ENCODE measurements at places on chromosomes 2 and 18. TPM values are rescaled to one million over a fixed set of nuclear protein-coding genes. Genes with fewer than 3 reads are reported as not detected.

ARHGEF4 gene
- 3.2 TPM for total RNA-seq

TCF7L1 gene
- 31.8 TPM for total RNA-seq

SPATA3 gene
- not detected for total RNA-seq

CD8A gene
- total RNA-seq: not detected

ASB18 gene
- total RNA-seq: not detected

- no peak overlapping the region for H3K4me3 ChIP-seq
- no peaks in the 10 kb centered on the region for H3K27me3 ChIP-seq
- H3K36me3 ChIP-seq: no peaks in the 10 kb centered on the region
- DNase-seq: no peak
- H3K27ac ChIP-seq: no peak overlapping the region
Observed at GRCh38 chr2:15959331-15960153, 19.2 kb downstream of the MYCN start.

- H3K36me3 ChIP-seq: no peaks in the 10 kb centered on the region
- no peaks in the 10 kb centered on the region for H3K27me3 ChIP-seq
- no peak for DNase-seq
Observed at GRCh38 chr2:15092691-15093090, 460.2 kb downstream of the LRATD1 start.

DNA sequence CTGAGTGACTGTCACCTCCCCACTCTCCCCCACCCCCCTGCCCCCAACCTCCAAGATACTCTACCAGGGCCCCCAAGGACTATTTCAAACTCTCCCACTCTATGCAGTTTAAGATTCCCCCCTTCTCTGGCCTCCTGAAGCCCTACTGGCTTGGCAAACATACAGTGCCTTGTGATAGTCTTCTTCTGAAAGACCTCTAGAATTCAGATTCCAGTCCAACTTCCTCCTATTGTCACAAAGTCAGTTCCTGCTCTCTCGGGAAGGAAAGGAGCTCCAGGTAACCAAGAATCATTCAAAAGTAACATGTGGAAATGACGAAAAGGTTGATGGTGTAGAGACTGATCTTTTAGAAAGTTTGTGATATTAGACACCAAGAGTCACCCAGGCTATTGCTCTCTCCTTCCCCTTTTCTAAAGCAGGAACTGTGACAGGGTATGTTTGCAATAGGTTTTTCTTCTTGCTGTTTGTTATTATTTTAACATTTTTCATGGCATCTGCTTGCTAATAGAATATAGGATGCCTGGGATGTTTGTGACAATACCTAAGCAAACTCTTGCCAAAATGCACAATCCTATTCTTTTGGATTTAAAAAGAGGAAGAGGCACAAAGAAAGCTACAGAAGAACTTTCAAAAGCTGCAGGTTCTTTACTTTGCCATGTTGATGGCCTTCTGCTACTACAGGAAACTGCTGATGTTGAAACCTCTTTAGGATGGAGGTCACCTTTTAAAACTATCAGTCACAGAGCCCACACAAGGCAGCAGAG is 93.5 kb upstream of the MGAT4A start:
- no peak overlapping the region for H3K4me3 ChIP-seq
- peaks cover 54% of the 10 kb centered on the region for H3K27me3 ChIP-seq
- no peak overlapping the region for H3K27ac ChIP-seq
- no peaks in the 10 kb centered on the region for H3K36me3 ChIP-seq
- no peak for DNase-seq

GRCh38 chr2:6545336-6545735 is 320.4 kb downstream of the CMPK2 start:
- no peaks in the 10 kb centered on the region for H3K4me1 ChIP-seq
- no peak overlapping the region for H3K4me3 ChIP-seq
- no peaks in the 10 kb centered on the region for H3K27me3 ChIP-seq
- no peaks in the 10 kb centered on the region for H3K36me3 ChIP-seq
- H3K27ac ChIP-seq: no peak overlapping the region

DNA sequence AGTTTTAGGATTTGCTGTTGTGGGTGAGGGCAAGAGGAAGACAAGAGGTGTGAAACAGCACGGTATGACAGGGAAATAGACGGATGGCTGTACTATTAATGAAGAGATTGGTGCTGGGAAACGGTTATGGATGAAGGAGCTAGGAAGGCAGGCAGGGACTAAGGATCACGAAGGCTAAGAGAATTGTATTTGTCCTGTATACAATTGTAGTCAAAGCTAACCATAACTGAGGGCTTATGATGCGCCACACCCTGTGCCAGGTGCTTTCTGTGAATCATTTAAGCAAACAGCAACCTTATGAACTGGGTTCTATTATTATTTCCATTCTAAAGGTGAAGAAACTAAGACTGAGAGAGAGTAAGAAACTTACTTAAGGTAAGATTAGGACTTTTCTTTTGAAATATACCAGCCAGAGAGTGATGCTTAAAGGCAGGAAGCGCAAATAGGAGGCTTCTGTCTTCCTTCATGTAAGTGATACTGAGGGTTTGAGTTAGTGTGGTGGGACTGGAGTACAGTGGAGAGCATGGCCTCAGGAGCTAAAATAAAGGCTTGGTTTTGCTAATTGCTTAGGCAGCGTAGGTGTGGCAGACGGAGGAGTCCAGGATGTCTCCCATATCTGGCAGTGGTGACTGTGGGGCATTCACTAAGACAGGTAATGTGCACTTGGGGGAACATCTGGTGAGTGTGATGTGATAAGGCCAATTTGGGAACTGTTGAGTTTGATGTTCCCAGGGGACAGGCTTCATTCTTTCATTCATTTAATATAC is 85.8 kb downstream of the PLEKHM3 start:
- no peaks in the 10 kb centered on the region for H3K27me3 ChIP-seq
- H3K4me1 ChIP-seq: no peaks in the 10 kb centered on the region
- peaks cover 4% of the 10 kb centered on the region for H3K36me3 ChIP-seq
- H3K27ac ChIP-seq: no peak overlapping the region
- H3K4me3 ChIP-seq: no peak overlapping the region

- H3K36me3 ChIP-seq: no peaks in the 10 kb centered on the region
- no peaks in the 10 kb centered on the region for H3K27me3 ChIP-seq
- no peak overlapping the region for H3K27ac ChIP-seq
- no peak overlapping the region for H3K4me3 ChIP-seq
- DNase-seq: no peak
- peaks cover 26% of the 10 kb centered on the region for H3K4me1 ChIP-seq
Observed at GRCh38 chr2:234772733-234773060, 179.1 kb upstream of the SH3BP4 start.

- H3K4me1 ChIP-seq: no peaks in the 10 kb centered on the region
- H3K27ac ChIP-seq: no peak overlapping the region
- H3K36me3 ChIP-seq: no peaks in the 10 kb centered on the region
Observed at GRCh38 chr18:54872681-54873080, 44.4 kb downstream of the RAB27B start.

DNA sequence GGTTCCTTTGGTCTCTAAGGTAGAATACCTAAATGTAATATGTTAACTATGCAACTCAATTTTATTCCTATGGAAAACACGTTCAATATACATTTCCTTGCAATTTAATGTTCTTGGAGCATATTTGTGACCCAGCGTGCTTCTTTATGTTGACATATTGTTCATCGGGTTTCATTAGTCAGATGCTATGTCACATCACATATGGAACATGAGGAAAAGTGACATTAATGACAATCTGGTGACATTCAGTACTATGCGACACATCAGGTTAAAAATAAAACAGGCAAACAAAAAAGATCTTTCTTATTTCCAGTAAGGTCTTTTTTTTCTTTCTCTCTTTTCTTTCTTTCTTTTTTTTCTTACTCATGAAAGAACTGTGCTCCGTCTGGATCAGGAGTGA is 135.6 kb upstream of the SMIM21 start:
- no peaks in the 10 kb centered on the region for H3K36me3 ChIP-seq
- H3K27me3 ChIP-seq: no peaks in the 10 kb centered on the region
- no peak overlapping the region for H3K27ac ChIP-seq
- H3K4me1 ChIP-seq: no peaks in the 10 kb centered on the region
- DNase-seq: no peak

GRCh38 chr18:44730803-44731529 is 50.3 kb downstream of the SETBP1 start:
- no peaks in the 10 kb centered on the region for H3K27me3 ChIP-seq
- peaks cover 17% of the 10 kb centered on the region for H3K36me3 ChIP-seq
- H3K27ac ChIP-seq: no peak overlapping the region
- H3K4me3 ChIP-seq: no peak overlapping the region
- H3K4me1 ChIP-seq: peaks cover 58% of the 10 kb centered on the region
- no peak for DNase-seq

DNA sequence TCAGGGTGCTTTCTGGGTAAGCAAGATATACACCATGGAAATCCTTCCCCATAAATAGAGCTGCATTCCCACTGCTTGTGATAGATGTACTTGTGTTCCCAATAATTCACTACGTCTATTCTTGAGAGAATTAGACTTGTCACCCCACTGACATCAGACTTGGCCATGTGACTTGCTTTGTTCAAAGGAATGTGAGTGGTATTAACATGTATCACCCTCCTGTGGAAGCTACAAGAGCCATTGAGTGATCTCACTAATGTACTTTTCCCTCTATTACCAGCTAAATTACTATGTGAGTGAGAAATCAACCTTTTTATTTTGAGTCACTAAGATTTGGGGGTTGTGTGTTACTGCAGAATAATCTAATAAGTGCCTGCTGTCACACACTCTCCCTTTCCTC is 176.0 kb downstream of the CCDC178 start:
- no peak overlapping the region for H3K4me3 ChIP-seq
- H3K27me3 ChIP-seq: peaks cover 10% of the 10 kb centered on the region
- H3K27ac ChIP-seq: no peak overlapping the region
- no peak for DNase-seq
- H3K4me1 ChIP-seq: no peaks in the 10 kb centered on the region

DNA sequence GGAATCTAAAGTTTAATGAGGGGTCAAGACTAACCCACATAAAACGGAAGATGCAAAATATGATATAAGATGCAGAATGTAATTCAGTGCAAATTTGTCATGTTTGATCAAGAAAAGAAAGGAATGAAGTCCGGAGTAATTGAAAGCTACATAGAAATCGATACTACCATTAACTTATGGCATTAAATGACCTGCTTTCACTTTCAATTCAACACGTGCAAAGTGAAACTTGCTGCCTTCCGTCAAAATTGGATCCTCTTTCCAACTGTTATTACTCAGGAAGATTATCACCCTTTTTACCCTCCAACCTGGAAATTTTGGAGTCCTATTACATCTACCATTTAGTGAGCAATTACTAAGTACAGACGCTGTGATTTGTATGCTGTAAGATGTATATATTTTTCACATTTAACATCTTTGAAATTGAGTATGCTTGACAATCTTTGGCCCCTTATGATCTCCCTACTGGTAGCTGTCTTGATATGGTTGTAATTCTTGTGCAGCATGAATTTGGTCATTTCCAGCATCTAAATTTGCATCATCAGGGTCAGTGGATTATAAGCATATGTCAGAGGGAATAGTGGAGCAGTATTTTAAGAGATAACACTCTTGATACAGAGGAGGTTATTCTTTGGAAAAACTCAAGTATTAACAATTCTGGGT is 18.6 kb downstream of the UNC80 start:
- no peaks in the 10 kb centered on the region for H3K4me1 ChIP-seq
- no peak for DNase-seq
- no peak overlapping the region for H3K4me3 ChIP-seq
- H3K36me3 ChIP-seq: no peaks in the 10 kb centered on the region
- no peak overlapping the region for H3K27ac ChIP-seq

- H3K27me3 ChIP-seq: peaks cover 34% of the 10 kb centered on the region
- no peaks in the 10 kb centered on the region for H3K4me1 ChIP-seq
- H3K27ac ChIP-seq: no peak overlapping the region
- H3K4me3 ChIP-seq: no peak overlapping the region
- no peaks in the 10 kb centered on the region for H3K36me3 ChIP-seq
Observed at GRCh38 chr2:161881465-161881864, 192.6 kb downstream of the DPP4 start.

- no peaks in the 10 kb centered on the region for H3K27me3 ChIP-seq
- no peak overlapping the region for H3K4me3 ChIP-seq
- H3K36me3 ChIP-seq: no peaks in the 10 kb centered on the region
- no peaks in the 10 kb centered on the region for H3K4me1 ChIP-seq
- no peak overlapping the region for H3K27ac ChIP-seq
- no peak for DNase-seq
Observed at GRCh38 chr2:212903413-212903812, 248.0 kb downstream of the IKZF2 start.

GRCh38 chr2:137383391-137383790 is 580.9 kb upstream of the HNMT start:
- H3K27me3 ChIP-seq: peaks cover under 1% of the 10 kb centered on the region
- H3K4me3 ChIP-seq: no peak overlapping the region
- no peaks in the 10 kb centered on the region for H3K4me1 ChIP-seq
- H3K36me3 ChIP-seq: no peaks in the 10 kb centered on the region
- DNase-seq: no peak
- no peak overlapping the region for H3K27ac ChIP-seq

GRCh38 chr2:43508209-43508608 is 87.6 kb downstream of the THADA start:
- H3K36me3 ChIP-seq: peaks cover 33% of the 10 kb centered on the region
- H3K27me3 ChIP-seq: no peaks in the 10 kb centered on the region
- H3K4me1 ChIP-seq: peaks cover 3% of the 10 kb centered on the region
- no peak overlapping the region for H3K27ac ChIP-seq

DNA sequence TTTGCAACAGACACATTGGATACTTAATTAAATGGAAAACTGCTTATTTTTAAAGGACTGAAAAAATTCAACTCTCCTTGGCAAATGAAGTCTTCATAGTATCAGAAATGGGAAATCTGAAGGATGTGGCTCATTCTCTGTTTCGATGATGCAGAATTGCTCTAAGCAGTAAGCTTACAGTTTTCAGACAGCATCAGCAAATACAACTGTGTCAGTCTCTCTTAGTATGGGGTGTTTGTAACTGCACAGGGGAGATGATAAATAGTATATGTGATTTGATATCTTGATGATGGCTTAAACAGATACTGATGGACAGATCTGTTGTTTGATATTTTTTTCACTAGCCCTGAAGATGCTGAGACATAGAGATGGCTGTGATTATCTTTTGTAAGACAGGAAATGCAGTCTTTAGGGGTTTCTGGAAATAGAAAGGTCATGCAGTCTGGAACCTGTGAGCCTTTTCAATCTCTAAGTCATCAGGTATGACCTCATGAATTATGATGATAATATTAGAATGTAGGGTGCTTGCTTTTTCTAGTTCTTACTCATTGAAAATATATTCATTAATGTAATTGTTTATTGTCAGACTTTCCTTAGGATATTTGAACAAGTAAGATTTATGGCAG is 84.2 kb downstream of the SLC4A10 start:
- H3K4me3 ChIP-seq: no peak overlapping the region
- no peaks in the 10 kb centered on the region for H3K4me1 ChIP-seq
- DNase-seq: no peak
- no peaks in the 10 kb centered on the region for H3K36me3 ChIP-seq
- no peaks in the 10 kb centered on the region for H3K27me3 ChIP-seq
- no peak overlapping the region for H3K27ac ChIP-seq

GRCh38 chr2:140862181-140862580 is 1268.6 kb downstream of the LRP1B start:
- DNase-seq: no peak
- H3K4me3 ChIP-seq: no peak overlapping the region
- no peaks in the 10 kb centered on the region for H3K27me3 ChIP-seq
- H3K27ac ChIP-seq: no peak overlapping the region
- H3K4me1 ChIP-seq: peaks cover 5% of the 10 kb centered on the region

Data from osteocyte (in vitro differentiated cells).